ENCODE measurements at places on chromosomes 4 and X.

- no peak for DNase-seq
Observed at GRCh38 chrX:148700021-148700420, 199.6 kb downstream of the AFF2 start.

- DNase-seq: no peak
Observed at GRCh38 chr4:22440999-22441398, 74.9 kb downstream of the ADGRA3 start.

DNA sequence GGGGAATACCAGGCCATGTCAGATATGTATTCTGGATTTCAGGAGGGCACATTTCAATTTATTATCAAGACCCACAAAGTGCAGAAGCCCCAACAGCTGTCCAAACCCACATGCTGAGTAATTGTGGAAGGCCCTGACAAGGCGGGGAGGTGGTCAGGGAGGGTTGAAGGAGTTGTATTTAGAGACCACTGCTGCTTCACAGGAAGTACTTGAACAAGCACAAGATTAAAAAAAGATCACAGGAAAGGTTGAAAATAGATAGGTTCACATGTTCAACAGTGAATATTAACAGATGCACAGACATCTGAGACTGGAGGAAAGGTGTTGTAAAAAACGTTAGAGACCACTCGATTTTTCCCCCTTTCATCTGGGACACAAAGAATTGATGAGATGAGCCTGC, 17.9 kb downstream of the ATP8A1 start:
- no peak for DNase-seq

- no peak for DNase-seq
Observed at GRCh38 chr4:153345012-153345981, 809 bp downstream of the MND1 start.

GRCh38 chrX:68571610-68572311, 72.9 kb downstream of the YIPF6 start:
- DNase-seq: no peak

DNA sequence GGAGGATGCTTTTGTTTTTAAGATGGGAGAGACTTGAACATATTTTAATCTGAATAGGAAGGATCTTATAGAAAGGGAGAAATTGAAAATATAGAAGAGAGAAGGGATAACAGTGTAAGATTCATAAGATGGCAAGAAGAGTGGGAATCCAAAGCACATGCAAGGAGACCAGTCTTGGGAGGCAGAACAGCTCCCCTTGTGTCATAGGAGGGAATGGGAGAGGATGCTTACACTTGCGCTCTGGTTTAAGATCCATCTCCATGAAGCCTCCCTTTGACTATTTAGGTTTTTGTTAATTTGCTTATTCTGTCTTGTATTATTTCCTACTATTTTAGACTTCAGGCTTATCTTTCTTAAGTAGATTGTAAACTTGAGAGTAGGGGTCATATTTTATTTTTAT, 42.7 kb downstream of the KIF4A start:
- no peak for DNase-seq

DNA sequence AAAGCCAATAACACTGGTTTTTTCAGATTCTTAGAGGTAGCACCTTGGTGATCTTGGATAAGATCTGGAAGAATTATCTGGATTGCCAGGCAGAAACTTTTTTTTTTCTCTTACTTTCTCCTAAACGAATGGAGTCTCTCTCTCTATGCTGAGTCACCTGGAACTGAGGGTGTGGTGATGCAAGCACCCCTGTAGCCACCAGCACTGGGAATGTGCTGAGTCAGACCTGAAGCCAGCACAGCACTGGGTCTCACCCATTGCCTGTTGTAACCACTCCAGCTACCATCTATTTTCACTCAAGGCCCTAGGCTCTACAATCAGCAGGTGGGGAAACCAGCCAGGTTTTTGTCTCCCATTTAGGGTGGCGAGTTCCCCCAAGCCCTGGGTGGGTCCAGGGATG, 923.8 kb downstream of the RAPGEF2 start:
- no peak for DNase-seq

- DNase-seq: no peak
Observed at GRCh38 chr4:84070289-84070688, 428.8 kb downstream of the NKX6-1 start.
